ENCODE measurements at places on chromosomes 5 and 9.

- no peak for DNase-seq
Observed at GRCh38 chr9:93303806-93304573, 120.1 kb downstream of the WNK2 start.

GRCh38 chr5:150434464-150434863 is 15.1 kb downstream of the RPS14 start:
- no peak for DNase-seq

DNA sequence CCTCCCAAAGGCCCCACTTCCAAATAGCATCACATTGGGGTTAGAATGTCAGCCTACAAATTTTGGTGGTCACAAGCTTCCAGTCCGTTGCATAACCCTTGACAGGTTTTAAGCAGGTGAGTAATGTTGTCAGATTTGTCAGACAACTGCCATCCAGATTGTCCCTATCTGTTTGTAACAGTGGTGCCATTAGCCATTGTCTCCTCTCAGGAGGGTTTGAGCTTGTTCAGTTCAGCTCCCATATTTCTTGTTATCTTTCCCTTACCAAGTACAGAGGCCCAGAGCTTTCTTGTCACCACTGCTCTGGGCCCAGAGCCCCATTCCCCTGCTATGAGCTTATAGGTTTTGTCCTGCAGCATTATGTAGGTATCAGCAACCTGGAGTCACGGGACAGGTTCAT is 14.8 kb upstream of the GSN start:
- DNase-seq = no peak

- no peak for DNase-seq
Observed at GRCh38 chr5:27814286-27814685, 775.9 kb upstream of the CDH9 start.

- DNase-seq = no peak
Observed at GRCh38 chr5:154712518-154713437, 42.4 kb upstream of the LARP1 start.

GRCh38 chr9:110622368-110622767 is 42.8 kb upstream of the SVEP1 start:
- DNase-seq = no peak

DNA sequence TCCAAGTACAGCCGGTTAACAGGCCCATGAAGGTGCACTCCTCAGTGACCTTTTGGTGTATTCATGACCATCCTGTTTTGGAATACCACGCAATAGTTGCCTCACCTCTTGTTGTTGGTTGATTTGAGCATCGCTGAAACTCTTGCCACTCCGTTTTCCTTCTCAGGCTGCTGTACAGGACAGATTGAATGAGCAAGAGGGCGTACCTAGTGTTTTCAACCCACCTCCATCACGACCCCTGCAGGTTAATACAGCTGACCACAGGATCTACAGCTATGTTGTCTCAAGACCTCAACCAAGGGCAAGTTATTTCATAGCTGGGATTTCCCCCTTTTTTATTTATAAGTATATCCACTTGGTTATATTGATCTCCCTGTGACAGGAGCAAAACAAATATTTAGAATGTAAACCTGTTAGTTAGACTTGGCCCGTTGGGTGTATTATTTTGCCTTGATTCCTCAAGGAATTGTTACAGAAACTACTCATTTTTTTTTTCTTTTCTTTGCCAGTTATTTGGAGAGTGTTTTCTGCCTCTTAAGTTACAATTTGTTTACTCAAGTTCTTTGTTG is 38.1 kb downstream of the FAF2 start:
- no peak for DNase-seq

DNA sequence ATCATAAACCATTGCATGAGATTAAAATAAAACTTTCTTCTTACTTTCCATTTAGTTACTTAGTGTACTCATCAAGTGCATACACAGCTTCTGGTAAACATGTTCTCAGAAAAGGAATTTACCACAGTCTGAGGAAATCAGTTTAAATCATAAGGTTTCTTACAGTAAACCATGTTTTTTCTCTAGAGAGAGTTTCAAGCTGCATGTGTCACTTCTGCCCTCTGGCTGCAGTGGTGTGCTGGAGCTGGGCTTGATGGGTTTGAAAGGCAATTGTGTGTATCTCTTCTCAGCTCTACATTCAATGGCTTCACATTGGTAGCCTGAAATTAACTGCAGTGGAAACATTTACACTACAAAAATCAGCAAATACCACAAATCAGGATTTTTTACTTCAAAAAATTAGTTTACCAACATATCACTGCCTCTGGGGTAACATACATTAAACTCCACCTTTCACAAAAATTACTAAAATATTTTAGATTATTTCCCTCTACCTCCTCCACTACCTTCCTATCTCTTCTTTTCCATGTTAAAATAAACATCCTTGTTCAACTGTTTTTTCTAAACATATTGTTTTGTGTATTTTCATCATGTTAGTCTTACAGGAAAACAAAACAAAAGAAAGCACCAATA is 414.3 kb downstream of the ANXA1 start:
- no peak for DNase-seq

GRCh38 chr9:8205576-8205975 is 406.0 kb upstream of the DMAC1 start:
- DNase-seq = no peak

DNA sequence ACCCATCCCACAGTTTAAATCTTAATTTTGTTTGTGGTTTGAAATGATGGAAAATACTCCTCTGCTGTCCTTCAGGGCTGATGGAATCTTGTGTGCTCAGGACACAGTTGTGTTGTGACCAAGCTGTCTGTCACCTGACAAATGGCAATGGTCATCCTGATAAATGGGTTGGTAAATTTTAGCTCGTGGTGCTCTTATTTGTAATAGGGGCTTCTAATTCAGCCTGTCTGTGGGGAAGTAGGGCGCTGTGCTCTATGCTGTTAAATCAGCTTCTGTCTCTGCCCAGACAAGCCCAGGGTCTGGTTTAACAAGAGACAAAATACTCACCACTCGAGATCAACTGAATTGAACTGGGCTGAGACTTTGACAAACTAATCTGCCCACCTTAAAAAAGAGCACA is 4.5 kb downstream of the LRRTM2 start:
- no peak for DNase-seq

All from stimulated activated CD8-positive, alpha-beta memory T cell treated with anti-CD3 and anti-CD28 coated beads, Interleukin-2, amount 100 ng/mL, for 1 hour (primary cell).